Hindlimb muscle (tissue), 1 donor: ENCODE measurements at places on chromosomes 5 and 9.

DNA sequence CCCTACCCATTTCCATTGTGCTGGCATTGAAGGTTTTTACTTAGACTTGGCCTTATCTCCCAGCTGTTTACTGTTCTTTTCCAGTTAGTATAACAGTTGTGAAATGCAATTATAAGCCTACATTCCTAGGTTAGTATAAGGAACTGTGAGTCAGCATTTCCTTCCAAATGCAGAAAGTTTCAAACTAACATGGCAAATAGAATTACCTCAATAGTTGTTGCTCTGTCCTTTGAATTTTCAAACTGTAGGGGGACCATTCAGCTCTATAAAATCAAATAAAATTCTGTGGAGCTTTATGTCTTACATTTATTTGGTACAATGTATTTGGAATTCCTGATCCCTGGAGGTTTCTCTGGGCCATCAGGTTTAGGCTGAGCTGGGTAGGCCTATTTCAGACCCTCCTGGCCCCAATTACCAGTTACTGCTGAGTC lies 47.2 kb downstream of the ARHGEF28 start:
- DNase-seq: no peak

DNA sequence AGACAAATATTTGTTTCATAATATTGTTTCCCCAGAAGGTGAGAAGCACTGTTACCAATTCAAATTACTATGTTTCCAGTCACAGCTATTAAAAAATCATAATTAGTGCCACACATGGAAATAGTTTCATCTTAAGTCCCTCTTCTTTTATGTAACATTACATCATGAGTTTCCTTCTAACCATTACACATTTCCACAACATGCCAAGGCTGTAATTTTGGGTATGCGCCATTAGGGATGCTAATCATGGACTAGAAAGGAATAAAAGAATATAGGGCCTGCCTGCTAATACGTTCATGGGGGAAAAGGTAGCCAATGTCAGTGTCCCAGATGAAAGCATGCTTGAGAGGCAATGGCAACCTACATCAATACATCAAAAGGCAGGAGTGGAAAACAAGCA lies 142.5 kb upstream of the LPAR1 start:
- DNase-seq: no peak

- peak; percentile 43 for DNase-seq
Measured at GRCh38 chr5:156475182-156476157, 148.5 kb downstream of the SGCD start.

GRCh38 chr5:83577036-83577636 lies 105.6 kb downstream of the VCAN start:
- DNase-seq: no peak

DNA sequence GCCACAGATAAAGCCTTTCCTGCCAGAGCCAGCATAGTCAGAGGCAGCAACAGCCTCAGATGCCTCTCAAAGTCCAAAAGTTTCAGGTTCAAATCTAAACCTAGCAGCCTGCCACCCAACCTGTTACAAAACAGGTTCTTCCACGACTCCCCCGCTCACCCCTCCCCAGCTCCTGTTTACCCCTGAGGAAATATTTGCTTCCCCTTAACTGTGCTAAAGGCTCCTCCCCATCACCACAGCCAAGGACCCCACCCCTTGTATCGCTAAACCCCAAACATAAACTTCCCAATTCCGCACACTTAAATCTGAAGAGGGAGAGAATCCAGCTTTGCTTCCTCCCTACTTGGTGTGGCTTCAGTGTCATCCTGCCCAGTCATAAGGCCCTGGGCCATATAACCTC lies 15.4 kb upstream of the VDAC1 start:
- DNase-seq: no peak

DNA sequence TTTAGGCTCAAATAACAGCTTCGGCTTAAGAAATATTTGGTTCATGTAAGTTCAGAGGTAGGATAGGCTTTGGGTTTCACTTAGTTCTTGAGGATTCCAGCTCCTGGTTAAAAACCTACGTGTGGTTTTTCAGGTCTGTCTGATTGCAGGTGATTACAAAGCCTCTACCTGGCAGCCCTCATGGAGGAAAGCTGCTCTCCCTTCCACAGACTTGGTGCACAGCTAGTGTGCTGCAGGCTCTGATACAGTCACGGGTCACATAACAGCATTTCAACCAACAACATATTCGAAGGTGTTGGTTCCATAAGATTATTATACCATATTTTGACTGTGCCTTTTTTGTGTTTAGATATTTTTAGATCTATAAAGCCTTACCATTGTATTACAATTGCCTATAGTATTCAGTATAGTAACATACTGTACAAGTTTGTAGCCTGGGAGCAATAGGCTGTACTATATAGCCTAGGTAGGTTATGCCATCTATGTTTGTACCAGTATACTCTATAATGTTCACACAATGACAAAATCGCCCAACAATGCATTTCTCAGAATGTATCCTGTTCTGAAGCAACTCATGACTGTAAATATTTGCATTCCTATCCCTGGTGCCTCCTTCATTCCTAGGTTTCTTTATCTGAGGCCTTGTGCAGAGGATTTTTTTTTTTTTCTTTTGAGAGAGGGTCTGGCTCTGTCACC lies 8.0 kb upstream of the DCP2 start:
- no peak for DNase-seq

DNA sequence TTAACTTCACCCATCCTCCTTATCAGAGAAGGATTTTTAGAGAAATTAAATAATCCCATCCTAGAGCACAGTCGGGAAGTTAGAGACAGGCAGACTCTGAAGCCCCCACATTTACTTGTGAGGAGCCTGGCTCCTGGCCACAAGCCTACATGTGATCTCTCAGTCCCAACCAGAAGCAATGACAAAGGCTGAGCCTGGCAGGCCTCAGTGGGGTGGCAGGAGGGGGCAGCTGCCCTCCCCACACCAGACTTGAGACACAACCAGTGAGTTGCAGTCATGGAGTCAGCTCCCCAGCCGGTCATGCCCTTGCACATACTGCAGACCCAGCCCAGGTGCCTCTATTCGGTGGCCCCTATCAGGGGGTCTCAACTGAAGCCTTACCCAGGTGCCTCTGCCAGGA lies 11.0 kb downstream of the NAIF1 start:
- no peak for DNase-seq

DNA sequence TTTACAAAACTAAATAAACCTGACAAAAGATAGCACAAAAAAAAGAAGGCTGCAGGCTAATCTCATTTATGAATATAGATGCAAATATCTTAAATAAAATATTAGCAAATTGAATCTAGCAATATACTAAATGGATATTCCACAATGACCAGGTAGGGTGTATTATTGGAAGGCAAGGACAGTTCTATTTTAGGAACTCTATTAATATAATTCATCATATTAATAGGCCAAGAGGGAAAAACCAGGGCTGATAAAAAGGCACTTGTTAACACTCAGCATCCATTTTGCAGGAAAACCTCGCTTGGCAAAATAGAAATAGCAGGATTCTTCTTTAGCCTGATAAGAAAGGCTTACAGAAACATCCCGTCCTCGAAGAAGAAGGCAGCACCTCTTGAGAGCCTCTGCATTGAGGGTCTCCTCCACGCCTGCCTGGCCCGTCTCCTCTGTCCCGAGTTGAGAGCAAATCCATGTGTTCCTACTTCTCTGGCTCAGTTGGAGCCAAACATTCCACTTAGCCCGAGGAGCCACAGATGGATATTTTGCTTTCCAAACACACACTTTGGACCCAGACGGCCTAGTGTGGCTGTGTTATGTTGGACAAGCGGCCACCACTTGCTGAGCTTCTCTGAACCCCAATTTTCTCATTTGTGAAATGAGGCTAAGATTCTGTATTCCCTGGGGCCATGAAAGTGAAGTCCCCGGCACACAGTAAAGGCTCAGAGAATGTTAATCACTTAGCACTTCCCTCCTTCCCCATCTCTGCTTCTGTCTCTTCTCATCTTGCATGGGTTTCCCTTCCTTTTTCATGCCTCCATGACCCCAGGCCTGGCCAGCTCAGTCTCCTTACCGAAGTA lies 181.8 kb upstream of the MVB12B start:
- no peak for DNase-seq

DNA sequence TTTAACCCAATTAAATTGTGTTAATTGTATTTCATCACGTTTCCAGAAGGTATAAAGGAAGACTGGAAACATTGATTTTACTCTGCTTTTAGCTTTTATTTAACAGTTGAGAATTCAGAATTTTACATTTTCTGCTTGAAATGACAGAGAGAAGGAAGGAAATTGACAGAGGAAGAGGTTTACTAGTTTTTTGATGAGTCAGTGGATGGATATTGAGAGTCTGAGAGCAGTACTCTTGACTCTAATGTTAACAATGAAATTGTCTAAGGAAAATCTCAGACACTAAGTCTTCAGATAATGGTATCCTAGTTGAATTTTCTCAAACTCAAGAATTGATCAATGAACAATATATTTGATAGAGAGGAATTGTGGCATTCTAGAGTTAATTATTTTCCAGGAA lies 60.6 kb downstream of the IPO11 start:
- no peak for DNase-seq

- DNase-seq: no peak
Measured at GRCh38 chr9:5489630-5490490, 20.5 kb upstream of the PDCD1LG2 start.

- no peak for DNase-seq
Measured at GRCh38 chr9:128374221-128374675, 3.1 kb downstream of the URM1 start.

GRCh38 chr5:142869886-142870285 lies 99.7 kb downstream of the ARHGAP26 start:
- DNase-seq: peak; percentile 72

DNA sequence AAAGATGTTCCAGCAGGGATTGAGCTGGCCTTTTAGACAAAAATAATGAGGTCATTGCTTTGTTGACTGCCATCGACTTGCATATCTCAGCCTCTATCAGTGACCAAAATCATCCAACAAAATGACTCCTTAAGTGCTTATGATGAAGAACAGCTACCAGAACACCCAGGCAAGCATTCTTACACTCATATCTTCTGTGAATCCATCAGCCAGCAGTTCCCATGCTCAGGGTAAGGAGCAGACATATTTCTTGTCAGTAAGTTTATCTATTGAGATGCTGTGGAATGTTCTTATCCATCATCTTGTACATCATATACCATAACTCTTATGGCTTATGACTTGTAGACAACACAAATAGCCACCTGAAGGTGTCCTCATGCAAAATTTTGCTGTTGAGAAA lies 20.2 kb upstream of the SPDL1 start:
- DNase-seq: no peak

DNA sequence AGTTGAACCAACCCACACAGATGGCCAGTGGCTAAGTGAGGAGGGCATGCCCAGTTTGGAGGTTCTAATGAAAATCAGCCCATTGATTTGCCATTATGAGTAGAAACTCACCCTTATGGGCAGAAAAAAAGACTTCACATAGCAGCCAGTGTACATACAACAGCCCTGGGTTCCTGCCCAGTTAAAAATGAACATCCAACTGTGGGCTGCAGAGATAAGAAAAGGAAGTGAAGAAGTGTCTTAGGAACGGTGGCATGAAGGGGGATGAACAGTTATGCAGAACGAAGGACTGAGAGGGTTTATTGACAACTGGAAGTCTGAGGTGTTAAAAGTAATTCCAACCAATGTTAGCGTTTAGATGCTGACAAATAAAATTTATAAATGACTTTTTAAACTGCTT lies 118.4 kb downstream of the MARCHF3 start:
- no peak for DNase-seq

DNA sequence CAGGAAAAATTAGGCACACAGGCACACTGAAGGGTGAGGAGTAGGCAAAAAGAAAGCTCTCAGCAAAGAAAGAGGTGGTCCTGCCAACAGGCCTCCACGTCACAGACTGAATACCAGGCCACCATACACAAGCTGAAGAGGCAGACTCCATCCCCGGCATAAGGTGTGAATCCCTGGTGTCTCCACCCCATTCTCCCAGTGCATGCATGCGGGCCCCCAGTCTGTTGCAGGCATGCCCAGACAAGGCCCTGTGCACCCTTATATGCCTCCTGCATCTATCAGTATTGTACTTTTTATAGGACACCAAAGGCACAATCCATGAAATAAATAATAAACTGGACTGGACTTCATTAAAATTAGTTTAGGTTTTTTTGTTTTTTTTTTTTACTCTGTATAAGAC lies 73.1 kb downstream of the RGMB start:
- DNase-seq: no peak

DNA sequence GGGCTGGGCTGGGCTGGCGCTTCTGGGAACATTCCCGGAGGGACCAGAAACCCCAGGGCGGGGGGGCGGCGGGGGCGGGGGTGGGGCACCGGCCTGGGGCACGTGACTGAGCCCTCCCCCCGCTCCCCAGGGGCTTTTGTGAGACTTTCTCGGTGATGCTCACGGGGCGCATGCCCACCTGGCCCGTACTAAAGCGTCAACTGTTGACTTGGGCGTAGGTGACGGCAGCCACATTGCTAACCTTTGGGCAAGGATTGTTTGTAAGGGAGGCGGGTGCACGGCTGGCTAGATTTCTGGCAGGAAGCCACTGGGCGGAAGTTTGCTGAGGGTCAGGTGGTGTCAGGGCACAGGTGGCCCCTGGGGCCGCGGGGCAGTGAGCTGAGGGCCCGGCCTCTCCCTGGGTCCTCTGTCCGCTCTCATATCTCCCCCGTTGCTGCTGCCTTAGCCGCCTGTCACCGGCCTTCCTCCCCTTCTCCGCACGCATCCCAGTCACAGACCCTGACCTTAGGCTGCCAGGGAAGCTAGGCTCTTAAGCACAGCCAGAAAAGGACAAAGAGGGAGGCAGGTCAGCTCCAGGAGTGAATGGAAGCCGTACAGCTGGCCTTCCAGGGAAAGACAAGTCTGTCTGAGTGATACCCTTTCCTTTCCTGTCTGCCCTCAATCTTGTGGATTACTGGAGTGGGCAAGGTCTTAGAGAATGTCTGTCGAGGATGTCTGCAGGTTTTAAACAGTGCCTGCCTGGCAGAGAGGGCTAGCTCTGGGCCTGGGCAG lies 812 bp downstream of the CACFD1 start:
- DNase-seq: peak; percentile 29

DNA sequence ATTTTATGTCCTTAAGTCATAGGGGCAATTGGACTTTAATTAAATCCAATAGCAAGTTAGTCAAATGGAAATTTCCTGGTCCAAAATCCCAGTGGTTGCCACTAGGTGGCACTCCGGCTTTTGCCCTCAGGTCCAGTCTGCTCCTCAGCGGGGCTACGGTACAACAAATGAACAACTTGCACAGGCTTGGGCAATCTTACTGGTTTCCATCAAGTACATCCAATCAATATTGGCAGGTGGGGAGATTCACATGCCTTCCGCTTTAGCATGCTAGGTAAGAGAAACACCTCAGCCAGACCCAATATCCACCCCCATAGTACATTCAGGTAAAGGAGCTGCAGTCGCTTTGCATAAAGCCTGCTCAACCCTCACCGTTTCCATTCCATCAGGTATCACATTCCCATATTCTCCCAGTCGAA lies 6.3 kb upstream of the MXD3 start:
- DNase-seq: peak; percentile 53

DNA sequence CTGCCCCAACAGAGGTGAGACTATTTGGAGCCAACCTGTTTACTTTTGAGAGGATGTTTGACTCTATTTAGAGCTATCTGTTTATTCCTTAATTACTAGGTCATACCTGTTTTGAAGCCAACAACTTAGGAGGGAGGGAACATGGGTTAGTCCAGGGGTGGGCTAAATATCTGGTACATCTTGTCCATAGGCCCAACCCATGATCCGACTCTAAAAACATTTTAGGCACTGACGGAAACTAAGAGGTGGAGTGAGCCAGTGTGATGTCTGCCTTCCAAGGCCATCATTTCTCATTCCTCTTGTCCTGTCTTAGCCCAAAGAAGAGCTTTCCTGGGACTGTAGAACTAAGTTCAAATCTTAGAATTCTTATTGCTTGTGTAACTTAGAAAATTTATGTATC lies 8.4 kb downstream of the SPINK5 start:
- DNase-seq: no peak
